ENCODE measurements at places on chromosomes 1 and 21. TPM values are rescaled to one million over a fixed set of nuclear protein-coding genes. Genes with fewer than 3 reads are reported as not detected.

DNA sequence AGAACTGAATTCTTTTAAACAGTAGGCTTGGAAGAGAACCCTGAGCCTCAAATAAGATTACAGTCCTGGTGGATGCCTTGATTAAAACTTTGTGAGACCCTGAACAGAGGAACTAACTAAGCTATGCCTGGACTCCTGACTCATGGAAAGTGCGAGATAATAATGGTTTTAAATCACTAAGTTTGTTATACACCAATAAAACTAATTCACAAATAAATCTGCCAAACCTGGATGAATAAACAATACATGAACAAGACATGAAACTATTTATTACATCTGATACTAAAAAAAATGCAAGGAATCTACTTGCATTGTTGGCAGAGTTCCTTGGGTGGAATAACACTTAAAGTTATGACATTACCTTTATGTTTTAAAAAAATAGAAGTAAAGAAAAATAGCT is 118.4 kb downstream of the PIGK start:
- DNase-seq, result no peak
- no peak overlapping the region for H3K27ac ChIP-seq
- H3K4me3 ChIP-seq, result no peak overlapping the region
- H3K4me1 ChIP-seq, result no peaks in the 10 kb centered on the region
- no peaks in the 10 kb centered on the region for H3K36me3 ChIP-seq

The CLCA4 gene
- total RNA-seq, result not detected

The IGSF3 gene
- total RNA-seq, result 32.2 TPM

GRCh38 chr1:226063224-226063976 is 884 bp downstream of the H3-3A start:
- peaks cover 9% of the 10 kb centered on the region for H3K4me1 ChIP-seq
- H3K27ac ChIP-seq, result peak overlapping the region; percentile 95
- H3K4me3 ChIP-seq, result peak overlapping the region; percentile 100
- DNase-seq, result no peak
- H3K27me3 ChIP-seq, result no peaks in the 10 kb centered on the region

The AADACL3 gene
- total RNA-seq, result 2.3 TPM

GRCh38 chr1:170617591-170618330 is 46.2 kb upstream of the PRRX1 start:
- no peak overlapping the region for H3K4me3 ChIP-seq
- no peaks in the 10 kb centered on the region for H3K36me3 ChIP-seq
- DNase-seq, result no peak
- H3K27me3 ChIP-seq, result no peaks in the 10 kb centered on the region

DNA sequence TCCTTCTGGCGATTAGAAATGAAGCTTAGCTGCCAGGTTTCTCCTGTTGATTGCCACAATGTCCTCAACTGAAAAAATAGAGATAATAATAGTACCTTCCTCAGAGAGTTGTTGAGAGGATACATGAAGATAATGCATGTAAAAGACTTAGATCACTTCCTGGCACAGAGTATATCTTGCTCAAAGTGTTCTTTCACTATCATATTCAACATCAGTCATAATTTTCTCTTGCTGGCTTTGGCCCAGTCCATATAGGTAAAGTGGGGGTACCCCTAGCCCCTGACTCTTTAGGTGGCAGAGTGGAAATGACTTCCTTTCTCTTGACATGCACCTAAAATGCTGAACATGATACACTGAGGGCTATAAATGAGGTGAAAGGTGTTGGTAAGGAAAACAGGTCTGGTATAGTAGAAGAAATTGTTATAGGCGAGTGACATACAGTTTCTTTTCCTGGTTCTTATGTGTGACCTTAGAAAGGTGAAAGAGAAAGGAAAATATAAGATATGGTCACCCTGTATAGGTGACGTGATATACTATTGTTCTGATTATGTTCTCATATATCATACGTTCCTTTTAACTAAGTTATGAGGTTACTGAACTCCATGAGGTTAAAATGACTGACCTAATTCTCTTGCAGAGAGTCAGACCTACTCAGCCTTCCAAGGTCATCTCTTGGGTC is 209.9 kb upstream of the DEPDC1 start:
- no peak overlapping the region for H3K27ac ChIP-seq
- peaks cover 1% of the 10 kb centered on the region for H3K27me3 ChIP-seq
- H3K4me1 ChIP-seq, result no peaks in the 10 kb centered on the region
- no peak for DNase-seq
- no peaks in the 10 kb centered on the region for H3K36me3 ChIP-seq

- H3K4me1 ChIP-seq, result peaks cover 27% of the 10 kb centered on the region
- DNase-seq, result no peak
- no peaks in the 10 kb centered on the region for H3K36me3 ChIP-seq
- H3K4me3 ChIP-seq, result no peak overlapping the region
- H3K27ac ChIP-seq, result no peak overlapping the region
Observed at GRCh38 chr1:58033311-58033710, 513.2 kb downstream of the OMA1 start.

- H3K27ac ChIP-seq, result no peak overlapping the region
- no peak for DNase-seq
- H3K4me1 ChIP-seq, result no peaks in the 10 kb centered on the region
- no peaks in the 10 kb centered on the region for H3K36me3 ChIP-seq
Observed at GRCh38 chr21:29658177-29658933, 281.4 kb downstream of the GRIK1 start.

The TMEM82 gene
- total RNA-seq, result 0.21 TPM

The SDCCAG8 gene
- 13.5 TPM for total RNA-seq

The C1QA gene
- not detected for total RNA-seq

GRCh38 chr1:53431805-53432565 is 27.2 kb upstream of the DMRTB1 start:
- DNase-seq, result no peak
- H3K27ac ChIP-seq, result no peak overlapping the region
- no peaks in the 10 kb centered on the region for H3K27me3 ChIP-seq
- H3K4me3 ChIP-seq, result no peak overlapping the region
- no peaks in the 10 kb centered on the region for H3K36me3 ChIP-seq

The METTL13 gene
- total RNA-seq, result 63.1 TPM

GRCh38 chr1:151975311-151976014 is 18.2 kb downstream of the S100A10 start:
- no peak for DNase-seq
- H3K27ac ChIP-seq, result no peak overlapping the region
- H3K4me1 ChIP-seq, result peaks cover 2% of the 10 kb centered on the region
- H3K27me3 ChIP-seq, result no peaks in the 10 kb centered on the region
- H3K4me3 ChIP-seq, result no peak overlapping the region

- no peak for DNase-seq
- H3K4me1 ChIP-seq, result no peaks in the 10 kb centered on the region
- no peaks in the 10 kb centered on the region for H3K36me3 ChIP-seq
- H3K4me3 ChIP-seq, result no peak overlapping the region
- no peak overlapping the region for H3K27ac ChIP-seq
Observed at GRCh38 chr1:58190267-58190988, 356.1 kb downstream of the OMA1 start.

DNA sequence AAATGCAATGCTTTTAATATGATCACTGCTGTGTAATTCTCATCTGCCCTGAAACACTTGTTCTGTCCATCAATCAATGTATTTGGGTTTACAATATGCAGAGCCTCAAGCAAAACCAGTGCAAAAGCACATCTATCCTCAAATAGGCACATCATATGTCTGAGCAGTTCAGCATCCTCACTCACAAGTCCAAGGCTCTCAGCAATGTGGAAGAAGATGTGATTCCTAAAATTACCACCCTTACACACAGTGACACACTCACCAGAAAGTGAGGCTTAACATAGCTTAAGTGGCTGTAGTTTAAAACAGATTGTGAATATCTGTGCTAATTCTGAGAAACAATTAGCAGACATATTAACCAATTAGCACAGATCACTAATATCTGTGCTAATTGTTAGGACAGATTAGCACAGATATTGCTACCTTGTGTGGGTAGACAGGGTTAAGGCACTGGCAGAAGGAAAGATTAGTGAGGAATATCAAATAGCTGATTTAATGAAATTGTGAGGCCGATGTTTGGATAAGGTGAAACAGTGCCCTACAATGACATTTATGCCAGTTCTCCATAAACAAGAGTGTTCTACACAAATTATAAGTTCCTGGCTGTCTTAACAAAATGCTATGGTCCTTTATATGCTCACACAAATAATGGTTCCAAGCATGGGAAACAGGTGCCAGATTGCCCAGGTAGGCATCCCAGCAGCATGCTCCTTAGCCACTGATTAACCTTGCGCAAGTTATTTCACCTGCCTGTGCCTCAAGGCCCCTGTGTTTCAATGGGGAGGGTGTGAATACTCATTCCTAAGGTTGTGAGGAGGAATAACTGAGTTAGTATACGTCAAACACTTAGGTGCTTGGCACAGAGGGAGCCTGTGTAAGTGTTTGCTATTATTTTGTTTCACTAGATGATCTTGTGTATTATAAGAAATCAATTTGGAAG is 41.7 kb downstream of the MRPL39 start:
- no peak overlapping the region for H3K4me3 ChIP-seq
- no peaks in the 10 kb centered on the region for H3K4me1 ChIP-seq
- DNase-seq, result no peak

GRCh38 chr1:246569248-246570238 is 3.3 kb downstream of the CNST start:
- no peak overlapping the region for H3K4me3 ChIP-seq
- H3K27me3 ChIP-seq, result no peaks in the 10 kb centered on the region
- no peak for DNase-seq
- no peaks in the 10 kb centered on the region for H3K36me3 ChIP-seq
- no peak overlapping the region for H3K27ac ChIP-seq

The SH2D1B gene
- total RNA-seq, result not detected

GRCh38 chr1:22824466-22824865 is 113.8 kb downstream of the EPHB2 start:
- no peaks in the 10 kb centered on the region for H3K27me3 ChIP-seq
- peaks cover 13% of the 10 kb centered on the region for H3K4me1 ChIP-seq

DNA sequence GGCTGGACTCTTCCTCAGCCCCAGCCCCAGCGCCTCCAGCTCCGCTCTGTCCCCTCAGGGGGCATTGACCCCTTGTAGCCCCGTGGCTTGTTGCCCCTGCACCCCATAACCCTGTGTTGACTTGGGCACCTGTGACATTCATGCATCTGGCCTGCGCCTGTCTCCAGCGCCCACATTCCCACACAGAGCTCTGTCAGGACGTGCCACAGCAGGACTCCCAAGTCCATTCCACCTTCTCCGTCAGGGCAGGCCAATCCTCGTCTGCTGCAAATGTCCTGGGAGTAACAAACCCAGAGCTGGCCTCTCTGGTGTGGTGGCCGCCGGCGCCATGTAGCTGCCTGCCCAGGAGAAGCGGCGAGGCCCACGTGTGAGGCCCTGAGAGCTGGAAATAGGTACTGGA is 60.6 kb downstream of the AGPAT3 start:
- no peak overlapping the region for H3K4me3 ChIP-seq
- peak; percentile 47 for DNase-seq
- H3K27ac ChIP-seq, result no peak overlapping the region
- H3K36me3 ChIP-seq, result no peaks in the 10 kb centered on the region

GRCh38 chr1:85427849-85428248 is 37.1 kb downstream of the DDAH1 start:
- no peak for DNase-seq
- no peak overlapping the region for H3K4me3 ChIP-seq
- no peaks in the 10 kb centered on the region for H3K27me3 ChIP-seq
- no peak overlapping the region for H3K27ac ChIP-seq
- H3K4me1 ChIP-seq, result no peaks in the 10 kb centered on the region

The TACSTD2 gene
- 0.88 TPM for total RNA-seq

DNA sequence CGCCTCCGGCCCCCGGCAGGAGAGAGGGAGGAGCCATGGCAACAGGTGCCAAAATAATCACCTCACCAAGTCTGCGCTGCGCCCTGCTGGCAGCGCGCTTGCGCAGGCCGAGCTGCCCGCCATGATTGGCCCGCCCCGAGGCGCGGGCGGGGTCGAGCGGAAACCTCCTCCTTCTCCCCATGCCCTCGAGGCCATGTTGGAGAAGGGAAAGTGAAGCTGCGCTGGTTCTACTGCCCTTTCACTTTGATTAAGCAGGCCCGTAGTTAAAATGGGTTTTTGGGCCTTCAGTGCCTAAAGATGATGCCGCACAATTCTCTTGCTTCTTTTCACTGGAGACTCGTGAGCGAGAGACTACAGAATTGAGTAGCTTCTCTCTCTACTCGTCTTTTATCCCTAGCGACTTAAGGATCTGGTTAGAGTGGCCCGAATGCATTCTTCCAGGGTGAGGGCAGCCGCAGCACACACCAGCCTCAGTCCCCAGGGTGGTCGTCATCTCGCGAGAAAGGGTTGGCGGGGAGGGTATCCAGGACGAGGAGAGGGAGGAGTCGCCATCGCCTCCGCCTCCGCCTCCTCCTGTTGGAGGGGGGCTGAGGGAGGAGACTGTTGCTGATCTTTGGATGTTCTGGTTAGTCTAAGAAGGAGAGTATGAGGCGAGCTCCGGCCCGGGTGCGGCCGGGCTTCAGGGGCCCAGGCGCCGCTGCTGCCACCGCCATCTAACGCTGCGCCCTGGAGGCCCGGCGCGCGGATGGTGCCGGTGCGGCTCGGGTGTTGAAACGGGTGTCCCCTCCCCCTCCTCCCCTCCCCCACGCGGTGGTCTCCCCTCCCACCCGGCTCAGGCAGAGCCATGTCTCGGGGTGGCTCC is at the start of gene DCAF6:
DCAF6 (plus strand) TSS at position 616 of the 862 bp plus-strand sequence; CDS start at position 845, 229 bp downstream.
- peak within 1 kb of the TSS; percentile 90 for H3K4me3 ChIP-seq
- H3K4me1 ChIP-seq, result no peaks in the 10 kb centered on the region
- peak; percentile 98 for DNase-seq
- H3K36me3 ChIP-seq, result no peaks in the 10 kb centered on the region

DNA sequence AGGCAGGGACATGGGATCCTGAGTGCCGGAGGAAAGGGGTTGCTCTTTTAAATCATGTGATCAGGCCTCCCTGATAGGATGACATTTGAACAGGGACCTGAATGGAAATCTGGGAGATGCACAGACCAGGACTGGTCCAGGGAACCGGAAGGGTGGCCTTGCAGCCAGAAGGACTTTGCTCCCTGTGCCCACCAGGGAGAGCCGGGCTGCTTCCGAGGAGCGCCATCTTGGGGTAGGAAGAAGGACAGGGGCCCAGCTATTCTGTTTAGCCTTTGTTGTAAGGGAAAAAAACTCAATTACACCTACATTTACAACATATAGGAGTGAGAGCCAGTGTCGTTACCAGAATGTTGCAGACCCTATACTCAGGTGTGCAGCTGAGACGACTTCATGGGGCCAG is 5.5 kb downstream of the KLHDC7A start:
- no peaks in the 10 kb centered on the region for H3K27me3 ChIP-seq
- peaks cover 11% of the 10 kb centered on the region for H3K4me1 ChIP-seq
- no peak overlapping the region for H3K4me3 ChIP-seq
- peak; percentile 74 for DNase-seq
- peaks cover 13% of the 10 kb centered on the region for H3K36me3 ChIP-seq
- H3K27ac ChIP-seq, result no peak overlapping the region

The CAPZA1 gene
- total RNA-seq, result 107 TPM

GRCh38 chr1:68331117-68331865 is 99.0 kb upstream of the WLS start:
- DNase-seq, result no peak
- H3K27ac ChIP-seq, result no peak overlapping the region

- no peak for DNase-seq
- no peaks in the 10 kb centered on the region for H3K4me1 ChIP-seq
Observed at GRCh38 chr21:20329636-20330035, 668.6 kb upstream of the NCAM2 start.

GRCh38 chr1:6435547-6435946 is 11.0 kb downstream of the ESPN start:
- no peaks in the 10 kb centered on the region for H3K27me3 ChIP-seq
- no peak for DNase-seq
- H3K4me3 ChIP-seq, result no peak overlapping the region
- peaks cover 5% of the 10 kb centered on the region for H3K4me1 ChIP-seq

- no peak overlapping the region for H3K27ac ChIP-seq
- no peaks in the 10 kb centered on the region for H3K36me3 ChIP-seq
Observed at GRCh38 chr21:42022906-42023305, 12.7 kb upstream of the ZBTB21 start.

- DNase-seq, result peak; percentile 3
- H3K36me3 ChIP-seq, result no peaks in the 10 kb centered on the region
- H3K27me3 ChIP-seq, result no peaks in the 10 kb centered on the region
- H3K27ac ChIP-seq, result no peak overlapping the region
- H3K4me3 ChIP-seq, result no peak overlapping the region
- H3K4me1 ChIP-seq, result no peaks in the 10 kb centered on the region
Observed at GRCh38 chr1:93056214-93056613, 22.9 kb upstream of the MTF2 start.

All from H1 (cell line).